Uterus (tissue), 4 donors: ENCODE measurements at places on chromosomes 11 and 22. TPM values are rescaled to one million over a fixed set of nuclear protein-coding genes. Genes with fewer than 3 reads are reported as not detected.

MS4A3 gene
- total RNA-seq = not detected

GGT5 gene
- 95.9 TPM for total RNA-seq

TBX1 gene
- 1.0 TPM for total RNA-seq

SPI1 gene
- 6.0 TPM for total RNA-seq

OR2D2 gene
- not detected for total RNA-seq

PRG2 gene
- total RNA-seq = not detected

FOLH1 gene
- 3.2 TPM for total RNA-seq

RTL10 gene
- total RNA-seq = 22.5 TPM

RNF215 gene
- total RNA-seq = 24.5 TPM
